ENCODE measurements at places on chromosomes 6 and 20.

DNA sequence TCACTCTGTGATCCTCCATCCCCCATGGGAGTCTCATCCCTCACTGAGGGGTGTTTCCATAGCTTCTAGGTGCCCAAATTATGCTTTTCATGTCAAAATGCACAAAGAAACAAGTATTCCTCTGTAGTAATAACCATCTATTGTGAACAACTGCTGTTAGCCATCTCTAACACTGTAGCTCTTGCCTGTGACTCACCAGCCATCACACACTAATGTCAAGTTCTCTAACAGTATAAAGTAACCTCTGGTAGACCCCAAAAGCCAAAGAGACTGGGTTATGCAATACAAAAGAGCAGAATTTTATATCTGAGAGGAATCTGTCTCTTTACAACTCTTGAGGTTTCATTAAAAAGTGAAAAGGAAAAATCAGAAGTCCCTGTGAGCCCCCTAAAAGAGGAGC is 25.4 kb upstream of the IYD start:
- H3K36me3 ChIP-seq: no peaks in the 10 kb centered on the region
- no peaks in the 10 kb centered on the region for H3K4me1 ChIP-seq
- no peak for DNase-seq
- no peak overlapping the region for H3K27ac ChIP-seq

DNA sequence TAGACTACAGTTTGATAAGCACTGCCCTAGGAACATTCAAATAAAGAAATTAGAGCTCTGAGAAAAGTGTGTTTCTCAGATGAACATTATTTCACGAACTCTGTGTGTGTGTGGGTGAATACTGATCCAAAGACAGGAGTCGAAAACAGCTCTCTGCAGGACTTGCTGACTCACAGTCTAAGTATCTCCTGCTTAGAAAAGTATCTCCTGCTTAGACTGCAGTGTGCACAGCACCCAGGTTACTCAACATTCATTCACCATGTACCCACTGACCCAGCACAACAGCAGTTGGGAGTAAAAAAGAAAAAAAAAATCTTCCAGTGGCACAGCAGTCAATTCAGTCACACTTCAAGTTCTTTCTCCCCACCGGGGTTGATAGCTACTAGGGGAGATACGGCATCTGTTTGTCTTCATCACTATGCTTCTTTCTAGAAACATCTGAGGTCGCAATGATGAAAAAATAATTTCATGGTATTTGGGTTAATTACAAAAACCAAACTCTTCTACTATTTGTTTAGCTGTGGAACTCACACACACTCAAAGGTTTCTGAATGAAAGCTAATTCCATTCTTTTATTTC is 48.0 kb downstream of the GCLC start:
- H3K4me3 ChIP-seq: no peak overlapping the region
- peaks cover 9% of the 10 kb centered on the region for H3K4me1 ChIP-seq
- peaks cover 21% of the 10 kb centered on the region for H3K36me3 ChIP-seq
- no peaks in the 10 kb centered on the region for H3K27me3 ChIP-seq
- no peak overlapping the region for H3K27ac ChIP-seq

GRCh38 chr20:57124800-57125517 is 141.5 kb downstream of the BMP7 start:
- no peaks in the 10 kb centered on the region for H3K4me1 ChIP-seq
- H3K36me3 ChIP-seq: no peaks in the 10 kb centered on the region
- no peak for DNase-seq
- no peak overlapping the region for H3K4me3 ChIP-seq
- no peak overlapping the region for H3K27ac ChIP-seq

- H3K4me1 ChIP-seq: no peaks in the 10 kb centered on the region
- no peak for DNase-seq
- no peaks in the 10 kb centered on the region for H3K27me3 ChIP-seq
- H3K36me3 ChIP-seq: no peaks in the 10 kb centered on the region
- H3K4me3 ChIP-seq: no peak overlapping the region
Measured at GRCh38 chr20:53001498-53002301, 29.5 kb downstream of the TSHZ2 start.

DNA sequence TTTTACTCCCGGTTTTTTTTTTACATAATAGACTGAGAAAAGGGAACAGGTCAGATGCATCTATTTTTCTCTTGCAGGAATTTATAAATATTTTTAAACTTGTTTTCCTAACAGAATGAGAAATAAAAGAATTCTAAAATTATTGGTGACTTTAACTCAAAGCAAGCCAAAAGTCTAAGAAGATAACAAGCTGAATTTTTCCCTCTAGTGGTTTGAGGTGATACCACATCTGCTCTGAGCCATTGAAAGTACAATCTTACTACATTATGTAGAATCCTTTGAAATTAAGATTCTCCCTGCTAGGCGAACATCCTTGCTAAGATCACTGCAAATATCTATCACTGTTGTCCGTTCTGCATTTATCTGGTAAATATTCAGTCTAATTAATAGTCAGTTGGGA is 10.7 kb upstream of the STMND1 start:
- no peaks in the 10 kb centered on the region for H3K4me1 ChIP-seq
- H3K4me3 ChIP-seq: no peak overlapping the region
- no peak for DNase-seq

DNA sequence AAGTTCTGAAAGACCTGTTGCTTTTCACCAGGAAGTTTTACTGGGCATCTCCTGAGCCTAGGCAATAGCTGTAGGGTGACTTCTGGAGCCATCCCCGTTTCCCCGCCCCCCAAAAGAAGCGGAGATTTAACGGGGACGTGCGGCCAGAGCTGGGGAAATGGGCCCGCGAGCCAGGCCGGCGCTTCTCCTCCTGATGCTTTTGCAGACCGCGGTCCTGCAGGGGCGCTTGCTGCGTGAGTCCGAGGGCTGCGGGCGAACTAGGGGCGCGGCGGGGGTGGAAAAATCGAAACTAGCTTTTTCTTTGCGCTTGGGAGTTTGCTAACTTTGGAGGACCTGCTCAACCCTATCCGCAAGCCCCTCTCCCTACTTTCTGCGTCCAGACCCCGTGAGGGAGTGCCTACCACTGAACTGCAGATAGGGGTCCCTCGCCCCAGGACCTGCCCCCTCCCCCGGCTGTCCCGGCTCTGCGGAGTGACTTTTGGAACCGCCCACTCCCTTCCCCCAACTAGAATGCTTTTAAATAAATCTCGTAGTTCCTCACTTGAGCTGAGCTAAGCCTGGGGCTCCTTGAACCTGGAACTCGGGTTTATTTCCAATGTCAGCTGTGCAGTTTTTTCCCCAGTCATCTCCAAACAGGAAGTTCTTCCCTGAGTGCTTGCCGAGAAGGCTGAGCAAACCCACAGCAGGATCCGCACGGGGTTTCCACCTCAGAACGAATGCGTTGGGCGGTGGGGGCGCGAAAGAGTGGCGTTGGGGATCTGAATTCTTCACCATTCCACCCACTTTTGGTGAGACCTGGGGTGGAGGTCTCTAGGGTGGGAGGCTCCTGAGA is at the start of gene HFE:
Gene HFE, plus strand, starts transcription at position 146 of the 832 bp plus-strand sequence. Its CDS starts 12 bp downstream, at position 158.
- no peaks in the 10 kb centered on the region for H3K27me3 ChIP-seq
- H3K4me3 ChIP-seq: peak within 1 kb of the TSS; percentile 70
- no peak for DNase-seq

DNA sequence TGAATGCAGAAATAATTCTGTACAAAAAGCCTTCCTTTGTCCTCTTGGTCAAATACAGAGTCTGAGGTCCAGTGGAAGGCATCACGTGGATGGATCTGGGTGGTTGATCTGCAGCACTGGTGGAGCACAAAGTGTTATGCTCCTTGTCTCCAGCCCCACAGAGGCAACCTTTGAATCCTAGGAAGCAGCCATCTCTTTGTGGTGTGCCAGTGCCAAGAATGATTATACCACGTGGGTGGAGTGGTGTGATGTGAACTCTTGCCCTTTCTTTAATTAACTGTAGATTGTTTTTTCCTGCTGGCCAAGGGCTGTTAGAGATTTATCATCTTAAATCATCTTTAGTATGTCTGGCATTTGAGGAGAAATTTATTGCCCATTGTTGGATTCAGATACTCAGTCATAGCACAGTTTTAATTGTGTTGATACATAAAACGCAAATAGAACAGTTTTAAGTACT is 31.1 kb downstream of the NCOA7 start:
- no peak overlapping the region for H3K27ac ChIP-seq
- DNase-seq: no peak
- no peaks in the 10 kb centered on the region for H3K27me3 ChIP-seq
- no peak overlapping the region for H3K4me3 ChIP-seq
- H3K36me3 ChIP-seq: no peaks in the 10 kb centered on the region
- H3K4me1 ChIP-seq: peaks cover 18% of the 10 kb centered on the region

GRCh38 chr6:22149501-22150367 is 147.1 kb downstream of the PRL start:
- H3K27ac ChIP-seq: no peak overlapping the region
- no peak overlapping the region for H3K4me3 ChIP-seq
- peaks cover 41% of the 10 kb centered on the region for H3K4me1 ChIP-seq
- no peak for DNase-seq
- H3K27me3 ChIP-seq: no peaks in the 10 kb centered on the region

GRCh38 chr20:44025756-44026155 is 111.1 kb downstream of the TOX2 start:
- H3K4me1 ChIP-seq: no peaks in the 10 kb centered on the region
- DNase-seq: no peak
- no peak overlapping the region for H3K4me3 ChIP-seq
- no peaks in the 10 kb centered on the region for H3K27me3 ChIP-seq

- H3K4me3 ChIP-seq: no peak overlapping the region
- H3K36me3 ChIP-seq: no peaks in the 10 kb centered on the region
- H3K27ac ChIP-seq: no peak overlapping the region
- no peaks in the 10 kb centered on the region for H3K27me3 ChIP-seq
- no peak for DNase-seq
- H3K4me1 ChIP-seq: no peaks in the 10 kb centered on the region
Measured at GRCh38 chr6:53565886-53566285, 21.0 kb upstream of the GCLC start.

- no peak overlapping the region for H3K4me3 ChIP-seq
- no peaks in the 10 kb centered on the region for H3K27me3 ChIP-seq
- DNase-seq: no peak
- H3K27ac ChIP-seq: no peak overlapping the region
Measured at GRCh38 chr6:130070792-130071191, 52.4 kb downstream of the L3MBTL3 start.

GRCh38 chr6:122081921-122082320 is 317.5 kb upstream of the HSF2 start:
- H3K4me3 ChIP-seq: no peak overlapping the region
- H3K36me3 ChIP-seq: no peaks in the 10 kb centered on the region
- DNase-seq: no peak
- H3K27me3 ChIP-seq: no peaks in the 10 kb centered on the region

DNA sequence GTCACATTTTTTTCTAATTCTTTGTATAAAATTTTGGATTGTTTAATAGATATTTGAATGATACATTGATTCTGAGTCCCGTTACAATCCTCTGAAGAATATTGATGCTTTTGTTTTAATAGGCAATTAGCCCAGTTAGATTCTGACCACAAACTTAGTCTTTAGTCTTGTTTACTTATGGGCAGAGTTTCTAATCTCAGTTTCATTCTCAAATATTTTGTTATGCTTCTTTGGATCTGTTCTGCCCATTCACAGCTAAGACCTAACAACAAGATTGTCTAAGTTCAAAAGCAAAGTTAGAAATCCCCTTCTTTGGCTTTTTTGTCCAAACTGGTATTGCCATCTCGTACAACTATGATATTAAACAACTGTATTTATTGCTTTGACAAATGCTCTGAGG is 58.0 kb downstream of the TBXT start:
- no peaks in the 10 kb centered on the region for H3K27me3 ChIP-seq
- no peaks in the 10 kb centered on the region for H3K4me1 ChIP-seq
- H3K4me3 ChIP-seq: no peak overlapping the region
- DNase-seq: no peak
- H3K27ac ChIP-seq: no peak overlapping the region

DNA sequence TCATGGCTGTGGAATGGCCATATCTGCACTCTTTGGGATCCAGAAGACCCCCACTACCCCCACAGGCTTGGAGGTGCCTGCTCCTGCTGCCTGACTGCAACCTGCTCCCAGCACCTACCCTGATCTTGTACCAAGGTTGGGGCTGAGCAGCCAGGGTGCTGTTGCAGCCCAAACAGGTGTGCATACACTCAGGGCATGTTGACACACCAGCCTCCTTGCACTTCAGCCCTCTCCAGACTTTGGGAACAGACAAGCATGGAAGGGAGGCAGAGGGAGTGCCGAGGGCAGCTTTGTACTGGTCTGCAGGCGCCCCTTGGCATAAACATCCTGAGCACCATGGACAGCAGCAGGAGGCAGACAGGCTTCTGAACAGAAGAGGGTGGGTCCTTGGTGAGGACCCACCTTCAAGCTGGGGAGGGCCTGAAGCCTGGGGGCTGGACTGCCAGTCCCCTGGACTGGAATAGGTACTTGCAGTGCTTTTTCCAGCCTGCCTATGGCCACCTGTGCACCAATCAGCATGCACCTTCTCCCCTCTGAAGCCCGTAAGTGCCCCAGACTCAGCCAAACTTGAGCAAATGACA is 1675.8 kb downstream of the HACE1 start:
- DNase-seq: no peak
- H3K27me3 ChIP-seq: no peaks in the 10 kb centered on the region
- no peak overlapping the region for H3K4me3 ChIP-seq
- no peaks in the 10 kb centered on the region for H3K4me1 ChIP-seq

DNA sequence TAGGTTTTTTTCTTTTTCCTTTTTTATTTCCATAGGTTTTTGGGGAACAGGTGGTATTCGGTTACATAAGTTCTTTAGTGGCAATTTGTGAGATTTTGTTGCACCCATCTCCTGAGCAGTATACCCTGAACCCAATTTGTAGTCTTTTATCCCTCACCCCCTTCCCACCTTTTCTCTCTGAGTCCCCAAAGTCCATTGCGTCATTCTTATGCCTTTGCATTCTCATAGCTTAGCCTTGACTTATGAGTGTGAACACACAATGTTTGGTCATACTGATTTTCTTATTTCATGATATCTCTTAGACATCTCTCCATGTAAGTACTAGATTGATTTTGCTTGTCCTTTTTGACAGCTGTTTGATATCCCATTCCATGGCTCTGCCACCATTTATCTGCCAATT is 27.2 kb downstream of the TGM3 start:
- DNase-seq: no peak
- H3K27me3 ChIP-seq: no peaks in the 10 kb centered on the region
- H3K27ac ChIP-seq: no peak overlapping the region

DNA sequence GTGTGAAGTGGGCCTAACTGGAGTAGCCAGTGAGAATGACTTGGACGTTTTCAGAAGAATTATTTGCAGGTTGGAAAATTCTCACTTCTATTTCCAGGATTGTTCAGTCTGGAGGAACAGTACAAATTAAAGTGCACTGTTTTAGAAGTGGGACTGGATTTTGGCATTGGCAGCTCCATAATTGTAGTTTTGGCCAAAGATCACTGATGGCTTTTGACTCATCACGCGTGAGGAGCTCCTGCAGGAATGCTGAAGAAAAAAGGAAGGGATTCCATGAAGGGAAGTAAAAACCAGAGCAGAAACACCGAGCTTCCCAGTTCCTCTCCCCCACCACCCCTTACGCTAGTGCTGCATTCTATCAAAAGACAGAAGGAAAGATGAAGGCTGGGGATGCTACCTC is 103.5 kb downstream of the JARID2 start:
- peaks cover 15% of the 10 kb centered on the region for H3K4me1 ChIP-seq
- no peaks in the 10 kb centered on the region for H3K36me3 ChIP-seq
- no peaks in the 10 kb centered on the region for H3K27me3 ChIP-seq
- no peak for DNase-seq

GRCh38 chr6:168785720-168786511 is 344.9 kb downstream of the SMOC2 start:
- H3K4me1 ChIP-seq: no peaks in the 10 kb centered on the region
- no peak overlapping the region for H3K27ac ChIP-seq
- no peaks in the 10 kb centered on the region for H3K27me3 ChIP-seq
- H3K36me3 ChIP-seq: no peaks in the 10 kb centered on the region

Measured in vagina (tissue), 2 donors.